ENCODE measurements at places on chromosomes 2 and 18.

DNA sequence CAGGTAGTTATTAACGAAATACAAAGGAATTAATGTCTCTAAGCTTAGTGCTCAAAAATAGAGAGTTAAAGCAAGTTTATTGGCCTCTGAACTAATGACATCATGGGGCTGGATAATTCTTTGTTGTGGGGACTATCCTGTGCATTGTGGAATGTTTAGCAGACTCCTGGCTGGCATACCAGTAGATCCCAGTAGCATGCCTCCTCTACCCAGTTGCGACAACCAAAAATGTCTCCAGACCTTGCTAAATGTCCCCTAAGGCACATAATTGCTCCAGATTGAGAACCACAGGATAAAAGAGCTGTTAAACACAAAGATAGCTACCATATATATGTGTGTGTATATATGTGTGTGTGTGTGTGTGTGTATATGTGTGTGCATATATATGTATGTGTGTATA is 194.5 kb downstream of the ERBB4 start:
- no peak for DNase-seq

DNA sequence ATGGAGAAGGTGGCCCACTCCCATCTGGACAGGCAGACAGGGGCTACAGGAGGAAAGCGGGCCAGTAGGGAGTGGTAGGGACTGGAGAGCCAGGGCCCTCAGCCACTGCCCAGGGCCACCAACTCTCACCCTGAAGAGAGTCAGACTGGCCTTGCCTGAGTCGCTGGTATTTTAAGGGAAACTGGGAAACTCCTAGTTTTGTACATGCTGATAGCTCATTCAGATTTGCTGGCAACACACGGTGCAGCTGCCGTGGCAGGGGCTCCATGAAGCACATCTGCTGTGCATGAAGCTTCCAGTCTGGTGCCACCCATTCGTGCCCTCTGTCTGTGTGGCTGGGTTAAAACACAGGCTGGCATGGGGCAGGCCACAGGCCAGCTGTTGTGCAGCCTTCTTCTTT is 137.3 kb upstream of the GLI2 start:
- DNase-seq: no peak

GRCh38 chr18:9130806-9131205 is 5.8 kb upstream of the ANKRD12 start:
- DNase-seq: no peak

DNA sequence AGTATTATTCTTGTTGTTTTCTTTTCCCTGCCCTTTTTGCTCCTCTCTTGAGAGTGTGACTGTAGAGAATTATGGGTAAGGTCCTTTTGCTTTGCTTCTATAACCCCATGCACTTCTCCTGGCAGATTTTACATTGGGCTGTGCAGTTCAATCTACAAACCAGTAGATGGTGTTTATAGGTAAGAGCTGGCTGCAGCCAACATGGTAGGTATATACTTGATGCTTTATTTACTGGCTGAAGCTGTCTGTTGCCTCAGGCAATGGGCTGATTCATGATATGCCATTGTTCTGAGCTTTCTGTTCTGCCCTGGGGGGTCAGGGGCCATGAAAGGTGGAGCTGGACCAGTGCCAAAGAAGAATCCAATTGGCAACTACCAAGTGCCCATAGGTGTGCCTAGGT is 48.3 kb upstream of the MYL1 start:
- DNase-seq: no peak

GRCh38 chr2:20403774-20404312 is 43.0 kb upstream of the RHOB start:
- DNase-seq: no peak

- DNase-seq: no peak
These were observed 2.2 kb downstream of the SCN9A start for GRCh38 chr2:166373539-166373938.

DNA sequence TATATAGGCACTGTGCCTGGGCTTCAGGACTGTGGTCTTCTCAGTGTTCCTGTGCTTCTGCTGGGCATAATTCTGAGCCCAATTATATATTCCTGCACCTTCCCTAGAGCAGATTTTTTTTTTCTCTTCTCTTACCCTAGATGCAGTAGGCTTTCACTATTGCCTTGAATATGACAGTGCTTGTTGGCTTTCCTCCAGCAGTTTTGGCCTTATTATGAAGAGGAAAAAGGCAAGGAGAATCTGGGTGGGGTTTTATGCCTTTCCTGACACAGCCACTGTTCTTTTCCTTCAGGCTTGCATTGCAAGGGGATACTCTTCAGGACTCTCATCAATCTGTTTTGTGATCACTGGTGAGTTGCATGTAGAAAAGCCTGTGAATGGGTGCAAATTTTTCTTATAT is 221.9 kb upstream of the CELF4 start:
- no peak for DNase-seq

GRCh38 chr2:156541706-156542105 is 105.5 kb downstream of the GPD2 start:
- DNase-seq: no peak

DNA sequence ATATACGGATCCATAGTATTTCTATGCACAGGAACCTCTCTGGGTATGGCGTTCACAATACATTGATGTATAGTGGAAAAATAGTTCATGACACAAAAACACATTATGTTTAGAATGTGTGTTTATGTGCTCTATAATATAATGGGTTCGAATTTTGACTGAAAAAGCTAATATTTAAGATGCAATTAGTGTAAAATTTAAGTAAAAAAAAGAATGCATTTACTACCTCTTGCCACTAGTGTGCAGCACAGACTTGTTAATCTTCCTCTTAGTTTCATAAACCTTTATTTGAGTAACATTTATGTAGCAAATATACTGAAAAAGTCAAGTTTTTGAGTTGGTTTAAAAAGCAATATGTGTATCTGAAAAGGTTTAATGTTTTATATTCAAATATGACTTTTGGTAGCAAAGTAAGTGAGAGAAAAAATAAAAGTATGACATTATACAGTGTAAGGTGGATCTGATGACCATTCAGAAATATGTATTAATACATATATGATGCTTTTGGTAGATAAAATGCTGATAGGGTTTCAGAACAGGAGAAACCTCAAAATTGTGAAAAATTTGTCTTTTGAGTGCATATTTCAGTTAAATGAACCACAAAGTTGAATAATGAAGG is 49.4 kb downstream of the CCDC102B start:
- DNase-seq: no peak

GRCh38 chr18:13500227-13500865 is 226.0 kb downstream of the FAM210A start:
- DNase-seq: peak; percentile 31

DNA sequence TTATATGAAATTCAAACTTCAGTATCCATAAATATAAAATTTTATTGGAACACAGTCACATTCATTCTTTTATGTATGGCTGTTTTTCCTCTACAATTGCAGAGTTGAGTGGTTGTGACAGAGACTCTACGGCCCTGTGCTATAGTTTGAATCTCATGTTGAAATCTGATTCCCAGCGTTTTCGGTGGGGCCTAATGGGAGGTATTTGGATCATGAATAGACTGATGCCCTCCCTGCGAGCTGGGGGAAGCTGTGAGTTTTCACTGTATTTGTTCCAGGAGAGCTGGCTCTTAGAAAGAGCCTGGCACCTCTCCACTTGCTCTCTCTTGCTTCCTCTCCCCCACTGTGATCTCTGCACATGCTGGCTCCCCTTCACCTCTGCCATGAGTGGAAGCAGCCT is 1.7 kb downstream of the PFN4 start:
- DNase-seq: no peak

- DNase-seq: no peak
These were observed 26.8 kb upstream of the TACR1 start for GRCh38 chr2:75226099-75226498.

DNA sequence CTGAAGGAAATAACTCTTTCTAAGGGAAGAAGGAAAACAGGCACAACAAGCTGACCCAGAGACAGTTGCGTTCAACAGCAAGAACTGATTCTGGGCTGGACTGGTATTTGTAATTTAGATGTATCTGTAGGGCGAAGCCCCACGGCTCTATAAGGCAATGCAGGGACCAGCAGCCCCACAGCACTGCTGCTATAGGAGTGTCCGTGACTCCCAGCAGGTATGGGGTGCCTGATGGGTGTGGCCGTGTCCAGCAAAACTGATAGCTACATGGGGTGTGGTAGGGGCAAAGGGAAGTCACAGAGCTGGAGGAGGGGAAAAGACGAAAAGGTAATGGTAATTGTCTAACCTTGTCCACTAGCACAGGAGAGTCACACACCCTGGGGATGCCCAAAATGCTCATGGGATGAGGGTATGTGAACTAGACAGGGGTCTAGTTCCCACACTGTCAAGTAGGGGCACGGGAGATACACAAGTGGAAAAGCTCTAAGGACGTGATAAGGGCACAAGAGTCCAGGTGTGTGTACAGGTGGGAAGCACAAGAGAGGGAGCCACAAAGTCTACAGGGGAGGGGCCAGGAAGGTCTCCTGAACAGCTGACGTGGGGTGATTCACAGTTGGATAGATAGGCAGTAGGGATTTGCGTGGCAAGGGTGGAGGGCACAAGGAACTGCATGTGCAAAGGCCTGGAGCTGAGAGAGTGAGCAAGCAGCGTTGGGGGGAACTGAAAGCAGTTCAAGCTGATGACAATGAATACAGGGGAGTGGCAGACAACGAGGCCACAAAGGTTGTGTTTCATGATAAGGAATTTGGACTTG is 48.5 kb upstream of the ASPRV1 start:
- no peak for DNase-seq

GRCh38 chr2:60552078-60552850 is 1.2 kb downstream of the BCL11A start:
- no peak for DNase-seq

GRCh38 chr18:22346401-22346952 is 71.2 kb downstream of the CTAGE1 start:
- DNase-seq: no peak

GRCh38 chr18:48616484-48617255 is 77.8 kb downstream of the CTIF start:
- DNase-seq: no peak

- no peak for DNase-seq
These were observed 54.5 kb upstream of the BIN1 start for GRCh38 chr2:127161176-127162136.

GRCh38 chr2:6922201-6922656 is 5.0 kb downstream of the RNF144A start:
- no peak for DNase-seq

DNA sequence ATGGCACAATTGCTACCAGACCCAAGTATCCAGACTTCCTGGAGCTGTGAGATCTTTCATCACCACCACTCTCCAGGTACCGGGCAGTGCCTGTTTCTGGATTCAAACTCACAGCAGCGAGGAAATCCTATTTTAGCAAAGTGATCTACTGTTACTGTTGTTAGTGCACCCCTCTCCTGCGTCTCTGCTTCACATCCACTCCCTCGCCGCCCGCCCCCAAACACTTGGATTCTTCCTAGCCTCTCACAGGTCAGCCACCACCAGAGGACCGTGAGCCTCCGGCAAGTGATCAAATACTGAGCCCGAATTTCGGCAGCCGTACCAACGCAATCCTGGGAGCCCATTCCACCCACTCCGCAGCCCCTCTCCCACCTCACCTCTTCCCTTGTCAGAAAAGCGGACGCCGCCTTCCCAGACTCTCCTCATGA is 519 bp downstream of the METTL4 start:
- peak; percentile 56 for DNase-seq

- peak; percentile 62 for DNase-seq
These were observed 35.1 kb upstream of the RASGRP3 start for GRCh38 chr2:33441235-33441810.

- DNase-seq: no peak
These were observed 110.8 kb downstream of the ZNF516 start for GRCh38 chr18:76384114-76384790.

- DNase-seq: no peak
These were observed 200.6 kb upstream of the SIX2 start for GRCh38 chr2:45209875-45210274.

- DNase-seq: peak; percentile 92
These were observed 1.9 kb upstream of the MEIS1 start for GRCh38 chr2:66432801-66433694.

GRCh38 chr2:41899189-41899588 is 148.6 kb upstream of the PKDCC start:
- no peak for DNase-seq

DNA sequence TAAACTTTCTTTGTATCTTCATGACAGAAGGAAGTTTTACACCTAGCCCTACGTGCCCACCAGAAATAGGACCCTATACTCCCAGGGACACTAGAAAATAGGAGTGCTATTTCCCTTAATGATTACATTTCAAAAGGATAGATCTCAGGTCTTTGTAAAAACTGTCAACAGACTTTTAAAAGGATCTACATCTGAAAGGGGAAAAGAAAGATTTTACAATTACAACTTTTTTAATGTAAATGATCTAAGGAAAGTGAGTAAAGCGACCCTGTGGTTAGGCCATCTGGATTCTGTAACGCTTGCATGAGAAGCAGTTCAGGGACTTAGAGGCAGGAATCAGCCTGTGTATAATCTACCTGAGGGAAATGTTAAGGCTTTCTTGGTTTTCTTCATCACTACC is 431.8 kb upstream of the MC4R start:
- no peak for DNase-seq

DNA sequence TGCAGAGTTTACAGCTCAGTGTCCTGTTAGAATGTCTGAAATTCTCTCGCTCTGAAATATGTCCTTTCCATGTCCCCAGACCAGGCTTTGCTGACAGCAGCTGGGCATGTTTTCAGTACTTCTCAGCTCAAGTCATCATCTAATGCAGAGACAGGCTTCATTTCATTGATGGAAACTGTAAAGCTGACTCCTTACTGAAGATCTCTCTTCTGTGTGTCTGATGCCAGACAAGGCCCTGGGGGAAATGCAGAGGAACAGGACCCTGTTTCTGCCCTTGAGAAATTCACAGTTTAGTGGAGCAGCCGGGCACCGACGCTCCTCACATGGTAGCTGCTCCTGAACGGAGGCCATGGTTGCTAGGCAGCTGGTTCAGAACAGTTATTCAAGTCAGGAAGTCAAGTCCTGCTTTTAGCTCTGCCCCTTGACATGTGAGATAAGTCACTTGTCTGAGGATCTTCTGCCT is 24.6 kb upstream of the FZD7 start:
- DNase-seq: no peak

DNA sequence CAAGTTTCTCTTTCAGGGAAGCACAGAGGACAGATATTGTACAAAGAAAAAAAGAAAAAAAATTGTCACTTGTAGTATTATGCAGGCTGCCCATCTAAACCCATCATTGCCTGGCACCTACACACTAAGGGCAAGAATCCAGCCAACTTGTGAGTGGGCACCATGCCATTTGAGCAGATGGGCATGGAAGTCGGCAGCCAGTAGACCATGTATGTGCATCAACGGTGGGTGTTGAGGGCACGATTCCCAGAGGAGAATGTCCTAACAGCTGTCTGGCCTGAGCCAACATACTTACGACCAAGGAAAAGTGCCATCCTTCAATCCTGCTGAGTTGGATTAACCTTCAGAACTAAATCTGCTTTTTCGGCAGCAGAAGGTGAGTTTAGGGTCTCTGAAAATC is 63.9 kb downstream of the ARHGAP15 start:
- DNase-seq: no peak

- DNase-seq: no peak
These were observed 232.8 kb downstream of the MBD5 start for GRCh38 chr2:148253685-148254084.

GRCh38 chr18:75586130-75586889 is 158.8 kb upstream of the SMIM21 start:
- DNase-seq: no peak
